HCT116 (cell line): ENCODE measurements at places on chromosomes 6 and 20. TPM values are rescaled to one million over a fixed set of nuclear protein-coding genes. Genes with fewer than 3 reads are reported as not detected.

DNA sequence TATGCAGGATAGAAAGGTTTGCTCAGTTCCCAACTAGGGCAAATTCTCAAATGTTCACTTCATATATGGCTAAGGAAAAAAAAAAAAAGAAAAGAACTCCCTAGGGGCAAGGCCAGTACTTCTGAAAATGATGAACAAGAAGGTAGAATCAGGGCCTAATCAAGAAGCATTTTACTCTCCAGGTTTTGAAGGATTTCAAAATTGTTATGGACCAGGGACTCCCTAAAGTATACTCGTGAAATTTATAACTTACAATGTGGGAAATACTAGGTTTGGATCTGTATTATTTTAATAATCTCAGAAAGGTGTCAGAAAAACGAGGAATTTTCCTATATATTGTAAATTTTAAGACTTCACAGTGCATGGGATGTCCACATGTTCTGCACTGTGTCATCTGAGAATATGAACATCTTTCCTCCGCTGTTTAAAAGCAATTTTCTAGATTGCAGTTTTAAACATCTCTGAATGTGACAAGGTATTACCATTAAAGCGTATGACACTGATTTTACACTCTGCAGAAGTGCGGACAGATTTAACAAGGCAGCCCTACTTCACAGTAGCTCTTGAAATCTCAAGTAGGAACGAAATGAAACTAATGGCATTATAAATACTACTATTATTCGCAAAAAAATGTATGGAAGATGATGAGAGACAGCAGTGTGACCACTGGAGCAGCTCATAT, 14.0 kb downstream of the PLAGL1 start:
- H3K27me3 ChIP-seq: no peaks in the 10 kb centered on the region
- no peaks in the 10 kb centered on the region for H3K4me1 ChIP-seq
- no peak for DNase-seq
- no peak overlapping the region for H3K4me3 ChIP-seq
- no peak overlapping the region for H3K27ac ChIP-seq
- H3K36me3 ChIP-seq: no peaks in the 10 kb centered on the region

GRCh38 chr6:109512271-109512817, 29.3 kb upstream of the ZBTB24 start:
- no peaks in the 10 kb centered on the region for H3K4me1 ChIP-seq
- H3K27me3 ChIP-seq: no peaks in the 10 kb centered on the region
- H3K27ac ChIP-seq: no peak overlapping the region
- no peaks in the 10 kb centered on the region for H3K36me3 ChIP-seq
- DNase-seq: no peak

GRCh38 chr6:114783083-114783482, 440.3 kb upstream of the HS3ST5 start:
- H3K36me3 ChIP-seq: no peaks in the 10 kb centered on the region
- DNase-seq: no peak
- no peaks in the 10 kb centered on the region for H3K27me3 ChIP-seq
- no peak overlapping the region for H3K27ac ChIP-seq
- H3K4me1 ChIP-seq: no peaks in the 10 kb centered on the region

The ADGRB3 gene
- total RNA-seq: not detected

The NNAT gene
- not detected for total RNA-seq

- peaks cover 20% of the 10 kb centered on the region for H3K4me1 ChIP-seq
- no peak overlapping the region for H3K27ac ChIP-seq
- H3K36me3 ChIP-seq: no peaks in the 10 kb centered on the region
- no peak overlapping the region for H3K4me3 ChIP-seq
- no peaks in the 10 kb centered on the region for H3K27me3 ChIP-seq
These were observed 48.1 kb upstream of the NAA20 start for GRCh38 chr20:19969106-19969505.

GRCh38 chr20:60993433-60994044, 258.5 kb upstream of the CDH4 start:
- H3K27me3 ChIP-seq: no peaks in the 10 kb centered on the region
- H3K36me3 ChIP-seq: no peaks in the 10 kb centered on the region
- no peak overlapping the region for H3K4me3 ChIP-seq
- no peak for DNase-seq

- H3K27ac ChIP-seq: no peak overlapping the region
- H3K36me3 ChIP-seq: no peaks in the 10 kb centered on the region
- no peaks in the 10 kb centered on the region for H3K4me1 ChIP-seq
- H3K4me3 ChIP-seq: no peak overlapping the region
These were observed 48.1 kb downstream of the RIPOR2 start for GRCh38 chr6:24887545-24888140.

The FAXC gene
- 4.7 TPM for total RNA-seq

GRCh38 chr6:42260396-42260888, 42.8 kb upstream of the MRPS10 start:
- H3K36me3 ChIP-seq: no peaks in the 10 kb centered on the region
- peak overlapping the region; percentile 62 for H3K4me3 ChIP-seq
- H3K4me1 ChIP-seq: peaks cover 23% of the 10 kb centered on the region
- DNase-seq: peak; percentile 83

The SLPI gene
- total RNA-seq: 5.4 TPM

DNA sequence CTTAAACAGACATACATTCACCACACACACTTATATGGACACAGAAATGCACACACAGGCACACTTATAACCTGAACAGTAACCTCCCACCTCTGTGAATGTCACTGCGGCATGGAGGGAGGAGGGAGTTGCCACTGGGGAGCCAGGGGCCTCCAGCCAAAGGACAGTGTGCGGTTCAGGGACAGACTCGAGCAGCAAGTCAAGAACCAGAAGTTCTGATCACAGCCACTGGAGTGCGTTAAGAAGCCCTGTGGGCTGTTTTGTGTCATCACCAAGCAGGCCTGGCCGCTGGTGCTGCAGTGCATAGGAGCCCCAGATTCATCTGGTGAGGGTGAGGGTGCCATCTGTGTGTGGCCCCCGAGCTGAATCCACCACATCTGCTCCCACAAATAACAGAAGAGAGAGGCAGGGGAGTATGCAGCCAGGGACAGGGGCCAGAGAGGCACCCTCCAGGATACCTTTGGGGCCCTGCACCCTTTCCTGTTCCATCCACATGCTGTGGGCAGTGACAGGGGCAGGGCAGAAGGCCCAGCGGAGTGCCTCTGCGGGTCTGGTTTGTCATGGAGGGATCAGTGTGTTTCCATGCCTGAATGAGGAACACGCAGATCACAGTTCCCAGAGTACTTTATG, 20.3 kb downstream of the SYNDIG1 start:
- no peaks in the 10 kb centered on the region for H3K4me1 ChIP-seq
- no peaks in the 10 kb centered on the region for H3K27me3 ChIP-seq
- no peak for DNase-seq

DNA sequence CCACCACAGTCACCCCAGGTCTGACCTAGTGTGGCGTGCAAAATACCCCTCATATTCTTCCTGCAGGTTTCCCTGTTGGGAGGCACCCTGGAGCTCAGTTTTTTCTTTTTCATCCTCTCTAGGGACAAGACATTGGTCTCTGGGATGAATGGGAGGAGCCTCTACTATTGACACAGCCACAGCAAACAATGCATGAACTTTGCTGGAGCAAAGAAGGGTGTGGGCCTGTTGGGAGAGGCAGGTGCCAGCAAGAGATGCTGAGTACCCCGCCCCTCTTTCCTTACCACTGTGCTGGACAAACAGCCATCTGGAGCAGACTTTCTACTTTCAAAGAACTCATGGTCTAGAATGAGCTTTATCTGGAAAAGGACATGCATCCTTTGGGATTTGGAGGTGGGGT, 10.1 kb downstream of the TGM3 start:
- no peak for DNase-seq
- H3K4me3 ChIP-seq: no peak overlapping the region
- no peaks in the 10 kb centered on the region for H3K36me3 ChIP-seq
- H3K4me1 ChIP-seq: no peaks in the 10 kb centered on the region

The TFAP2A gene
- total RNA-seq: 24.3 TPM

GRCh38 chr6:169101036-169101805, 152.4 kb downstream of the THBS2 start:
- H3K4me1 ChIP-seq: no peaks in the 10 kb centered on the region
- no peak overlapping the region for H3K4me3 ChIP-seq
- H3K36me3 ChIP-seq: no peaks in the 10 kb centered on the region
- DNase-seq: no peak

The TMEM217 gene
- 0.98 TPM for total RNA-seq

DNA sequence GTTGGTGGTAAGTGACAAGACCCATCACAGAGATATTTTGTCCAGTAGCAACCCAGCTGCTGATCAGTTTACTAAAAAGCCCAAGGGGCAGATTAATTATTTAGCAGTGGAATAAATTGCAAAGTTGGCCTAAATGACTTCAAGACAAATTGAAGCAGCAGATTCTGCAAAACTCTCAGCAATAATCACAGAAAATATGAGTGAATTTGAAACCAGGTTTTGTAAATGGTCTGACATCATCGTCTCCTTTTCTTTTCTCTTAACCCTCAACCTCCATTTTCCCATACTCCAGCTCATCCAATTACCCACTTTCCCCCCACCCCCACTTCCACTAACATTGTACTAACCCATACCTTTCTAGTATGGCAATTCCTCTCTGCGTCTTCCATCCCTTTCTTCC, 11.3 kb upstream of the PTPRK start:
- no peak overlapping the region for H3K4me3 ChIP-seq
- no peaks in the 10 kb centered on the region for H3K4me1 ChIP-seq
- no peak for DNase-seq
- no peaks in the 10 kb centered on the region for H3K36me3 ChIP-seq

DNA sequence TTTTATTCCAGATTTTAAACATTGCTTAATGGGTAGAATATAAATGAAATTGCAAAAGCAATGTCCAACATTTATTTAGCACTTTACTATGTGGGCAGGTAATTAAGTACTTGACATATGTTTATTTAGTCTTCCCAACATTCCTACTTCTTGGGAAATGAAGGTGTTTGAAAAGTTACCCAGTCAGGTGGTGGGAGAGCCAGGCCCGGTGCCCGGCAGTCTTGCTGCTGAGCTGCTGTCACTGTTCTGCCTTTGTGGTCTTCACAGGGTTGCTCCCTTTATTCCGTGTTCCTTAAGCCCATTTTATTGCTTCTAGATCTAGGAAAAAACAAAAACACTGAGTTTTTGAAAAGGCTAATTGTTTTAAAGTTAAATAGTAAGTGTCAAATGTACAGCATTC, 42.6 kb upstream of the TULP4 start:
- no peak overlapping the region for H3K4me3 ChIP-seq
- DNase-seq: no peak
- no peak overlapping the region for H3K27ac ChIP-seq
- H3K36me3 ChIP-seq: no peaks in the 10 kb centered on the region

GRCh38 chr6:130026859-130027258, 8.5 kb downstream of the L3MBTL3 start:
- no peak overlapping the region for H3K27ac ChIP-seq
- H3K36me3 ChIP-seq: peaks cover 8% of the 10 kb centered on the region; the same call in 1 of the 2 replicates
- H3K4me1 ChIP-seq: no peaks in the 10 kb centered on the region
- H3K27me3 ChIP-seq: no peaks in the 10 kb centered on the region
- H3K4me3 ChIP-seq: no peak overlapping the region
- DNase-seq: no peak
